EL (cell line): ENCODE measurements at places on chromosomes 11 and 22.

GRCh38 chr11:111736621-111737443 lies 29.4 kb downstream of the PPP2R1B start:
- no peak for DNase-seq

DNA sequence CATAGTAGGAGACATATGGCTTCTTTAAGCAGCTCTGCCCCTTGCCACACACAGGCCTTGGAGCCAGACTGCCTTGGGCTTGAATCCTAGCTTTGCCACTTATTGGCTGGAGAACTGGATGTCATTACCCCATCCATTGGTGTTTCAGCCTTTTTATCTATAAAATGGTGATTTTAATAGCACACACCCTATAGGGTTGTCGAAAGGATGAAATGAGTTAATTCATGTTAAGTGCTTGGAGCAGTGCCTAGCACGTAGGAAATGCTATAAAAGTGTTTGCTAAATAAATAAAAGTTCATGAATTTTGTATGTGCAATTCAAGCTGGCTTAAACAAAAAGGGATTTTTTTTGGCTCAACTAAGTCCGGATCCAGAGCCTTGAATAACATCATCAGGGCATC lies 120.7 kb downstream of the TIMP3 start:
- DNase-seq = no peak

DNA sequence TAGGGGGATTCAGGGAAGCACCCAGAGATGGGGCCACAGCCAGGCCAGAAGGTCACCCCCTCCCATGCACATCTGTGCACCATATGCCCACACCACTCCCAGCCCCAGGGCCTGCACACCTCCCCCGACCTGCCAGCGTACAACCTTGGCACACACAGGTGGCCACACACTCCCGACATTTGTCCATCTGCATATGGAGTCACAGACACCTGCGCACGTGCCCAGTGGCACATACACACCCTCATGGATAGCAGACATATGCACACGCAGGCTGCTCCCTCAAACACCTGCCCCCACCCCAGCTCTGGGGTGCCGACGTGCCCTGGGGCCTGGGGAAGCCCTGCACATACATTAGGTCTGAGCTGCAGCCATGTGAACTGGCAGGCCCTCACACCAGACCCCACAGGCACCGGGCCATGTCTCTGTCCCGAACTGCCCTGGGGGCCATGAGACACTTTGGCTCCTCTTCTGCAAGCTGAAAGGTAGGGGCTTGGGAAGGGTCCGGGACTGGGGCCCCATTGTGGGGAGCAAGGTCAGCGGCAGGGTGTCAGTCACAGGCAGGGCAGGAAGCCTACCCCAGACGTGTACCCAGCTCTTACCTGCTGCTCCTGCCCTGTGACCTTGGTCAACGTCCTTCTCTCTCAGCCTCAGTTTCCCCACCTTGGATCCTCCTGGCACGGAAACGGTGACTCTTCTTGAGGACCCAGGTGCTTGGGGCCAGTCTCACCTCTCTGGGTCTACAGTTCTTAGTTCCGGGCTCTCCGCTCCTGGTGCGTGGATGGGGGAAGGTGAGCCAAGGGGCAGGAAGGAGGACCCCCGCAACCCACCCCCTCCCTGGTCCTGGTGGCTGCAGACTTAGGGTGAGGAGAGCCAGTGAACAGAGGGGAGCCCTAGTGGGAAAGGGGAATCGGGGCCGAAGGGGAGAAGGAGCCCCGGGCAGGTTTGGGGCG lies 579 bp upstream of the CABP7 start:
- no peak for DNase-seq

GRCh38 chr22:46830841-46831240 lies 68.4 kb downstream of the TBC1D22A start:
- peak; percentile 68 for DNase-seq

DNA sequence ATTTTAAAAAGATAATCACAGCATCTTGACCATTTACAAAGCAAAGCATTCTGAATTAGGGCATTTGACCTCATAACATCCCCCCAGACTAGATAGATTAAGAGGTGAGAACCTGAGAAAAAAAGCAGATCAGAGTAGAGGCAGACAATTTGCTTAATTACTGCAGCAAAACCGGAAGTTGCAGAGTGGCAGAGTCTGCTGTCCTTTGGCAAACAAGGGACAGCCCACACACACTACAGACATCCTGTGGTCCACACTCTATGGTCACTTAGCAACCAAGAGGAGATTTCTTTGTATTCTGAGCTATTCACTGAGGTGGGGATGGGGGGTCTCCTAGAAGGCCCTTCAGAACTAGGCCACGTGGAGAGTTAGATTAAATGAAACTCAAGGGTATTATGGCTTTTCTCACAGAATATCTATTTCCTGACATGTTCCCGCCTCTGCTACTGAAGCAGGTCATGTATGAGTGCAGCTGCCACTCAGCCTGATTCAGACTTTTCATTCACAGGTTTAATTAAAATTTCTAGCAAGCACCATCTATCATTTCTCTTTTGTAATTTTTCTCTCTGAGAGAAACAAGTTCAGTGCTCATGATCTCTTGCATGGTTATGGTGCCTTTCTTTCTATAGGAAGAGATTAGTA lies 48.5 kb downstream of the SVIP start:
- no peak for DNase-seq

DNA sequence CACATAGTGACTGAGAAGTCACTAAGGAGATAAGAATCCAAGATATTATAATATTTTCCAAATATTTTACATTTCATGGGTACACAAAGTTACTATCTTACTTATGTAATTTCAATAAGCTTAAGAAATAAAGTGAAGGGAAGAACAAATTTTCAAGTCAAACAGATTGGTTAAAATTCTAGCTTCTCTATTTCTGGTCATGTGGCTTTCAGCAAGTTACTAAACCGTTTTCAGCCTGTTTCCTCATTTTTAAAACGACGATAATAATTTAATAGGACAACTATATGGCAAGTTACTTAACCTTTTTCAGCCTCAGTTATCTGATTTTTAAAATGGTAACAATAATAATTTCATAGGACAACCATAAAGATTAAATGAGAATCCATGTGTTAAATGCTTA lies 15.6 kb downstream of the DCUN1D5 start:
- DNase-seq = no peak

- peak; percentile 43 for DNase-seq
Measured at GRCh38 chr11:26297189-26297975, 34.5 kb upstream of the ANO3 start.

DNA sequence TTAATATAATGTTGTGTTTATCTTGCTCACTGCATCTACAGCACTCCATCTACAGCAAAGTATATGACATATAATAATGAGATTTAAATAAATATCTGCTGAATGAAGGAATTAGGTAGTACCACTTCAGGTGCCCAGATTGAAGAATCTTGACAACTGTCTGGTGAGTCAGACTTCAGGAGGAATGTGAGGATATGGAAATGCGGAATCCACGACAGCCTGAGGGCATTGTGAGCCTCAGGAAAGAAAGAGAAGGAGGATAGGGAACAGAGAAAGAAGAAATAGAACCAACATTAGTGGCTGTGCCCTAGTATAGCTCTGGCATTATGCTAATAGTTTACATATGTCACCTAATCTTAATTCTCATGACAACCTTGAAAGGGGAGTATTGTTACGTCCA lies 304.4 kb downstream of the AASDHPPT start:
- peak; percentile 60 for DNase-seq

- peak; percentile 45 for DNase-seq
Measured at GRCh38 chr11:1202776-1203504, 19.9 kb upstream of the MUC5B start.

DNA sequence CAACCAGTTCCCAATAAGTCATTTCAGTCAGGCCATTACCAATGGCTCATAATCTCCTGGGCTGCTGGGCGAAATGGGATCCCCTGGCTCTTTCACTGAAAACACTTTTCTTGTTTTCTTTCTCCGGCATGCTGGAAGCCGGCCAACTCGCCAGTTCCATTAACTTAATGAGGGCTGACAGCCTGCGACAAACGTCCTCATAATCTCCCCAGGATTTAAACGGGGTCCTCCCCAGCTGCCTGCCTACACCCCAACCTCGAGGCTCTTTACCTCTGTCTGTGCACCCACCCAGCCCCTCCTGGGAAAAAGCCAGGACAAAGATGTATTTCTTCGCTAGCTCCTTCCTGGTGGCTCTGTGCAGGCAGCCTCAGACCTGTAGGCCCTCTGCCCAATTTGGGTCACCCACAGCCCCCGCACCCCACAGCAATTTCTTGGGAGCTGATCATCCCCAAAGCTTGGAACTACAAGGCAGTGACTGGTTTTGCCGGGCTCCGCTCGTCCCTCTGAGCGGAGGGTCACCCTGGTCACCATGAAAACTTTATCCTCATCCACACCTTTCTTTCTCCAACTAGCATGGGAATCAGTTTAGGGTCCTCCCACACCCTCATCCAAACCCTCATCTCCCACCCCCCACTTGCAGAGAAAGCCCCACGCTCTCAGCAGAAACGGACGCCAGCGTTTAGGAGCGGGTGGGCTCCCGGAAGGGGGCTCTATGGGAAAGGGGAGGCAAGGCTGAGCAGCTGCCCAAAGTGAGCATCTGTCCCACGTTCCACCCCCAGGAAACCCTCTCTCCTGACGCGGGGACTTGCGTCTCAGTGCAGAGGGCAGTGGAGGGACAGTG lies 51.1 kb upstream of the KCNQ1OT1 start:
- no peak for DNase-seq

DNA sequence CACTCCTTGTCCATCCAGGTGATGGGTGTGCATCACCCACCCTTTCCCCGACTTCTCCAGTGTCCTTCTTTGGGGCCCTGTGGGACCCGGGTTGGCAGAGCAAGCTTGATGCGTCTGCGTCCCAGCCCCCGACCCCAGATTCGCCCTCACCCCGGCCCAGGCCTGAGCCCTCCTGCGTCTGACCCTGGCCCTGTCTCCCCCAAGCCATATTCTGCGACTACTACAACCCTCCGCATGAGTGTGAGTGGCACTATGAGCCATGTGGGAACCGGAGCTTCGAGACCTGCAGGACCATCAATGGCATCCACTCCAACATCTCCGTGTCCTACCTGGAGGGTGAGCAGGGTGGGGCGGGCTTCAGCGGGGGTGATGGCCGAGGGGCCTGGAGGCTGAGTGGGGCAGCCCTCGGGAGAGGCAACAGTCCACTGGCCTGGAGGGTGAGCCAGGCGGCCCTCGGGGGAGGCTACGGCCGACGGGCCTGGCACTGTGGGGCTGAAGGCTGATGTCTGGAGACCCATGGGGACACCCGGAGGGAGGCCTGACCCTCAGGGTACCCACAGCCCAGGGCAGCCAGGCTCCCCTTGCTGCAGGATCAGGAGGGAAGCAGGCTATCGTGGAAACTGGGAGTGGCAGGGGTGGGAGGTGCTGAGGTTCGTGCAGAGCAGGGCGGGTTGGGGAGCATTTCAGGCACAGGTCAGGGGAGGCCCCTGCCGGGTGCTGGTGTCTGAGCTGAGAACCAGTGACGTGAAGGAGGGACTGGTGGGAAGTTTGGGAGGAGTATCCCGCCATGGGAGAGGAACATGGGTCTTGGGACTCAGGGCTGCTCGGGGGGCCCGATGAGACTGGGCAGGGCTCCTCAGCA lies 15.3 kb downstream of the MUC2 start:
- DNase-seq = no peak

DNA sequence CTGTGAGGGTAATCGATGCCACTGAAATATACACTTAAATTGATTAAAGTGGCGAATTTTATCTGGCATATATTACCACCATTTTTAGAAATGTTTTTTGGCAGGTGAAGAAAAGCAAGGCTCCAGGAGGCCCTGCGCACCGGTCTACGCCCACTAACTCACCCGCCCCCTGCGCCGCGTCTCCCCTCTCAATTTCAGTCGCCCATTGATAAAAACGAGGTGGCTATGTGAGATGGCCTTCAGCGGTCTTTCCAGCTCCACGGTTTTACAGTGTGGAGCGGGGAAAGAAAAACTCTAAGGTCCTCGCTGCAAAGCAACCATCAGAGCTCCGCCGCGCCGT lies 602 bp upstream of the AQP11 start:
- DNase-seq = no peak

DNA sequence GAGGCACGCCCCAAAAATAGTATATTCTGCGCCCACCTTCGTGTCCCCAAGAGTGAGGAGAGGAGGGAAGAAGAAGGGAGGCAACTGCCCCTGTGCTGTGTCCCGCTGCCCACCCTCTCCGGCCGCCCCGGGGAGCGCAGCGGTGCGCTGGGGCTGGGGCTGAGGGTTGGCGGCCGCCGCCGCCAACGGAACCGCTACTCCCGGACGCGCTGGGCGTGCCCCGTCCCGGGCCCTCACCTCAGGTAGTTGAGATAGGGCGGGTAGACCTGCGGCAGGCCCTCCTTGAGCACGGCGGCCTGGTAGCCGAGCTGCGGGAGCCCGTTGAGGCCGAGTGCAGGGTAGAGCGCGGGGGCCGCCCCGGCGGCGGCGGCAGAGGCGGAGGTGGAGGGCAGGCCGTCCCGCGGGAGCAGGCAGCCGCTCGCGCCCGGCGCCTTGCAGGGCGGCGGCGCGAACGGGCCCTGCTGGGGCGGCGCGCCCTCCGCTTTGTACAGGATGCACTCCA lies 2.4 kb downstream of the PGR start:
- DNase-seq = no peak

- no peak for DNase-seq
Measured at GRCh38 chr11:94128291-94128745, 323 bp upstream of the PANX1 start.

DNA sequence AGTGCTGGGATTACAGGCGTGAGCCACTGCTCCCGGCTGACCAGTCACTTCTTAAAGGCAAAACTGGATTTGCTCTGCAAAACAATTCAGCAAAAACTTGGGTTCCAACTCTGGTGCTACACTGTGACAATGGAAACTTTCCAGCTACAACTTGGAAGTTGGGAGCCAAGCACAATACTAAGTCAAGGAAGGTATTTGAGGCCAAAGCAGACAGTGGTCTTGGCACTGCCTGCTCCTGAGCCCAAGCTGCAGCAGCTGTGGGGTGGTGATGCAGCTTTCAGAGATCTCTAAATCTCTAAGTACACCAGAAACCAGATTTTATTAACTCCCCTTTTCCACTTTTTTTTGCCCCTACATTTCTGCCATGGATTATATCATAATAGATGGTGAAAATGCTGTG lies 17.5 kb downstream of the ADM start:
- DNase-seq = no peak

DNA sequence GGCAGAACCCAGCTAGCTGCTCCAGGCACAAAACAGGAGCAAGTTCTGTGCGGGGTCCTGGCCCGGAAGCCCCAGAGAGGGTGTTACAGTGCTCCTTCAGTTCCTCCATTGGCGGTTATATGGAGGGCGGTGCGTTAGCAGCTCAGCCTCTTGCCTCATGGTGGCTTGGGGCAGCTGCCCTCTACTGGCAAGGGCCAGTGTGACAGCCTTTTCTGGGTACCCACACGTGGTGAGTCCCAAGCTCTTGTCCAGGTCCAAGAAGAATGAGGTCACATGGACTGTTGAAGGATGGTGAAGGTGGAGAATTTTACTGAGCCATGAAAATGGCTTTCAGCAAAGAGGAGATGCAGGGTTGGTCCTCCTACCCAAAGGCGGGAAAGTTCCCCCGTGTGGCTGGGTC lies 100.5 kb downstream of the WT1 start:
- peak; percentile 10 for DNase-seq
